ENCODE measurements at places on chromosomes 16 and 17.

GRCh38 chr17:13538841-13539411 is 62.8 kb downstream of the HS3ST3A1 start:
- no peak for DNase-seq

- DNase-seq, result no peak
These were observed 468.7 kb upstream of the C16orf82 start for GRCh38 chr16:26598061-26598460.

GRCh38 chr16:74756203-74756602 is 18.4 kb downstream of the FA2H start:
- no peak for DNase-seq

DNA sequence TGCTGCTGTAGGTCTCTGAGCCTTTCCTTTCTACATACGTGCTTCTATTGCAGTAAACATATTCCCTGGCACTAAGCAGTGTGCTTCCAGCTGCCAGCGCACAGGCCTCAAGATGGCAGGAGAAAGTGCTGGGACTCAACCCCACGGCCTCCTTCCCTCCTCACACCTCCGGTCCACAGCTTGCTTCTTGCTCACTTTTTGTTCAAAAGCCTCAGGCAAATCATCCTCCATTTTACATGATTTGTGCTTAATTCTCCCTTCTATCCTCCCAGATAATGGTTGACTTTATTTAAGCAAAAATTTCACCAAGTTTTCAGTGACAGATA is 5.4 kb downstream of the CDK5R1 start:
- DNase-seq, result no peak

DNA sequence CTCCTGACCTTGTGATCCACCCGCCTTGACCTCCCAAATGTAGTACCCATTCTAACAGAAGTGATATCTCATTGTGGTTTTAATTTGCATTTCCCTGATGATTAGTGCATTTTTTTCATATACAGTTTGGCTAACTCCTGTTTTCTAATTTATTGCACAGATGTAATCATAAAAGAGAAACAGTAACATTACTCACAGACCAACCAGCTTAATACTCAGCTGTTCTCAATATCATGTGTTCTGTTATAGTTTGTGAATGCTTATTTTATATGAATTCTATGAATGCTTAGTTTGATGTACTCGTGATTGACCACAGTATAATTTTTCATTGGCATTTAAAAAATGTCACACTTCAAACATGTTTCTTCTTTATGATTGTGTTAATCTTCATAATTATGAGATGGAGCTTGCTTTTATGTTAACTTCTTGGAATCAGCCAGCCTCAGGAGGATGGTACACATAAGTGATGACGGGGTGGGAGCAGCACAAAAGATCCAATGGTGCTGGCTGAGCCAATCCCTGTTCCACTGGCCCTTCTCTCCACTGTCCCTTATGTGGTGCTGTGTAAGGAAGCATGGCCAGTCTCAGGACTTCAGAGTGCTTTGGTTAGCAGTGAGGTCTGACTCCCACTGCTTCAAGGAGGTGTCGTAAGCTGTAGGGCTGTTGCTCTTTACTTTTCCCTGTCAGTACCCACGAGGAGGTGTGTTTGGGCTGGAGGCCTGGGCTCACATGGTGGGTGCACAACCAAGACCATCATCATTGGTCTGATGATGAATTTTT is 191.0 kb downstream of the SPECC1 start:
- DNase-seq, result no peak

GRCh38 chr17:30379303-30379902 is 676 bp downstream of the CPD start:
- peak; percentile 1 for DNase-seq

DNA sequence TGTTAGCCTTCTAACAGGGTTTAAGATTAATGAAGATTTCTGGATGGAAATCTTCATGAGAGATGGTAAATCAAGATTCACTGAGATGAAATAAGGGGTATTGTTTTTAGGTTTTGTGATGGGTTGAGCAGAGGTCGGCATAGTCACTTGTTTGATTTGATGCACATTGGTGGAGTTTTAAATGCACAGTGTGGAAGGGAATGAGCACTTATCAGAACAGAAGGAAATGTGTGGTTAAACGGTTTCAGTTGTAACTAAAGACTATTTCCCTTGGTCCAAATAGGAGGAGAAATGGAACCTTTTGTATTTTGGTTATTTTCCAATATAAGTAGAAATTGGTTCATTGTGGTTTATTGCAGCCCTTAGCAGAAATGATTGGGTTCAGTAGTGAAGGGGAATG is 34.1 kb downstream of the CBFB start:
- DNase-seq, result no peak
